Heart right ventricle (tissue), 16 donors: ENCODE measurements at places on chromosomes 7 and 10. TPM values are rescaled to one million over a fixed set of nuclear protein-coding genes. Genes with fewer than 3 reads are reported as not detected.

TWIST1 gene
- total RNA-seq, result 1.9 TPM

DNA sequence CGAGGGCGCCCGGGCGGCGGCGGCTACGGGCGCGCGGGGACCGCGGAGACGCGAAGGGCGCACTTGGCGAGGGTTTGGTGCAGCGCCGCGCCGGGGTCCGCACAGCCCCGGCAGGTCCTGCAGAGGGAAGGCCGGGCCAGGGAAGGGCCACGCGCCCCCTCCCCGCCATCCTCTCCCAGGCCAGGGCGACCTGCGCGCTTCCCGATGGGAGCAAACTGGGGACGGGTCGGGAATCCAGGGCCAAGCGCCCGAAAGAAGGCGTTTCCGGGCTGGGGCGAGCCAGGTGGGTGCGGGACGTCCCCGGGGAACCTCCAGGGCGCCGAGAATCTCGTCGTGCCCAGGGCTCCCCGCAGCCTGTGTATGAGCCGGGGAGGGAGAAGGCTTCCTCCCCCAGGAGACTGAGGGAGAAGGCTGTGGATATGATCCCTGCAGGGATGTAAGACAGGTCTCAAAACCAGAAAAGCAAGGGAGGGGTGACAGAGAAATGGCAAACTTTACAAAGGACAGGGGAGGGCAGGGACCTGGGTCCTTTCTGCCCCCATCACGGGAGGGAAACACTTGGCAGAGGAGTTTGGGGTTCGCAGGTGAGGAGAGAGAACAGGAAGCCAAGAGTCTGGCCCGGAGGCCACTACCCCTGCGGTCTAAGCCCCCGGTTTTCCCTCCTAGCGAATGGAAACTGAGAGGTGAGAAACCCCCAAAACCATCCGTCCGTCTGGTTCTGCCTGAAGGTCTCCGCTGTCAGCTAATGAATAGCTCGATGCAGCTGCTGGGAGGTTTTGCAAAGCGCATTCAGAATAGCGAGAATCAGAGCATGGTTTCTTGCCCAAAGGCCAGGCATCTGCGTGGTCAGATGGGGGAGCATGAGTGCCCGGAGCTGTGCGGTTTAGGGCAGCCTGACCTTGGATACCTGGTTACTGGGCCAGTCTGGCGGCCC lies 674 bp downstream of the AMZ1 start:
- H3K27ac ChIP-seq, result no peak overlapping the region
- peaks cover 29% of the 10 kb centered on the region for H3K4me1 ChIP-seq
- H3K27me3 ChIP-seq, result peaks cover 54% of the 10 kb centered on the region
- no peaks in the 10 kb centered on the region for H3K36me3 ChIP-seq

TMEM273 gene
- 16.7 TPM for total RNA-seq

ARHGEF5 gene
- total RNA-seq, result 1.1 TPM

DNA sequence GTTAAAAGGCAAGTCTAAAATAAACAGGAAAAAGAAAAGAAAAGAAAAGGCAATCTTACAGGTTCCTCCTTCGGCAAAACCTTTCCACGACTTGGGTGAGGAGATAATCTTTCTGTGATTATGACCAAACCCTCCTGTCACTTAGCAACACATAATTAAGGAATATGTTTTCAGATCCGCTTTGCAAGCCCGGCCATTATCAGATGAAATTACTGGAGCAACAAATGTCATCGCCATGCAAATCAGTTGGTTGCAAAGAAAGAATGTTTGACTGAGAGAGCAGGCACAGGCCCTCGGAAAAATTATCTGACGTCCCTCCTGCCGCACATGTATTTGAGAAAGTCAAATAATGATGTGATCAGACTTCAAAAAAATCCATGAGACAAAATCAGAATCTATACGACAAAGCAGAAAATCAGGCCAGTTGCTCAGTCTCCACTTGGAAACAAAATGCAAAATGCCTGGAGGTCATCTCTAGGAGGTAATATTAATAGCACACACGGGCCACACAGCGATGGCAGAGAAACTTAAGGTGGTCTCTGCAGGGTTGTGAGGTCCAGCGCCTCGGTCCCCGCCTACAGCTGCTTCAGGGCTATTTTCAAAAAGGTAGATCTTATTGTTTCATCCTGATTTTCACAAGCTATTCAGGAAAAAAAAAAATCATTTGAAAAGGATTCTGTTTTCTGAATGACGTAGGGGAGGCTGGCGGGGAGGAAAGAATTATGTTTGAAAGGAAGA lies 82.7 kb downstream of the ZRANB1 start:
- peak overlapping the region; percentile 80 for H3K27ac ChIP-seq
- H3K4me1 ChIP-seq, result peaks cover 85% of the 10 kb centered on the region
- no peaks in the 10 kb centered on the region for H3K27me3 ChIP-seq
- peak overlapping the region; percentile 10 for H3K4me3 ChIP-seq
- DNase-seq, result no peak

MYL10 gene
- not detected for total RNA-seq

DNA sequence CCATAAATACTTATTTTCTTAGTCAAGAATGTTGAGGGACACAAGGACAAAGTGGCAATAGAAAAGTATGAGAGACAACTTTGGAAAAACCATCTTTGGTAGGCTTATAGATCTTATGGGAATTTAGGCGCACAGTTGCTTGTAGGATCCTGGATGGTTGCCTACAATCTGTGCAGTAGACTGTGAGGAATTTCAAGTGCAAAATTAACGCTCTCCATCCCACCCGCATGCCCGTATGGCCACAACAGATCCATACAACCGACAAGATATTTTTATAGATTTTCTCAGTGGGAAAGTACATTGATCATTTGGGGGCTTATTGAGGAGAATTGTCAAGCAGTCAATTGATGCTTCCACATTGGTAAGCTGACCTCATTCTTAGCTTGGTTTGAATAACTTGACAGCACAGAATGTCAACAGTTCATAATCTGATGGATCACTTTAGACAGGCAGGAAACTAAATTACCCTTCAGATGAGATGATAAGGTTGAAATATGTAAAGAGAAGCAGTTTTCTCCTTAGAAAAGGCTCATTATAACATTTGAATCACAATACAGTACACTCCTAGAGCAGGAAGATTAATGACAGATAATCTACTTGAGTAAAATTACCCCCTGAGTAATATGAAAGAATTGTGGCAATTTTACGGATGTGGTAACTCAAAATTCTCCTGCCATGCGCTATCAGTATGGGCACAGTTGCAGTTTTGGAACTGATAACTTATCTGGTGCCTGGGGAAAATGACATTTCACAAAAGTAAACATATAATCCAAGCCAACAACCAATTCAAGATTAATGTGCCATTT lies 479.7 kb downstream of the KIF20B start:
- no peak overlapping the region for H3K27ac ChIP-seq
- no peaks in the 10 kb centered on the region for H3K36me3 ChIP-seq
- H3K4me1 ChIP-seq, result no peaks in the 10 kb centered on the region
- H3K27me3 ChIP-seq, result no peaks in the 10 kb centered on the region
- no peak for DNase-seq

GRCh38 chr10:17850501-17850900 lies 41.4 kb downstream of the MRC1 start:
- no peaks in the 10 kb centered on the region for H3K36me3 ChIP-seq
- DNase-seq, result no peak
- no peak overlapping the region for H3K4me3 ChIP-seq
- no peaks in the 10 kb centered on the region for H3K4me1 ChIP-seq
- no peak overlapping the region for H3K27ac ChIP-seq
- no peaks in the 10 kb centered on the region for H3K27me3 ChIP-seq

SCRN1 gene
- total RNA-seq, result 19.5 TPM

DNA sequence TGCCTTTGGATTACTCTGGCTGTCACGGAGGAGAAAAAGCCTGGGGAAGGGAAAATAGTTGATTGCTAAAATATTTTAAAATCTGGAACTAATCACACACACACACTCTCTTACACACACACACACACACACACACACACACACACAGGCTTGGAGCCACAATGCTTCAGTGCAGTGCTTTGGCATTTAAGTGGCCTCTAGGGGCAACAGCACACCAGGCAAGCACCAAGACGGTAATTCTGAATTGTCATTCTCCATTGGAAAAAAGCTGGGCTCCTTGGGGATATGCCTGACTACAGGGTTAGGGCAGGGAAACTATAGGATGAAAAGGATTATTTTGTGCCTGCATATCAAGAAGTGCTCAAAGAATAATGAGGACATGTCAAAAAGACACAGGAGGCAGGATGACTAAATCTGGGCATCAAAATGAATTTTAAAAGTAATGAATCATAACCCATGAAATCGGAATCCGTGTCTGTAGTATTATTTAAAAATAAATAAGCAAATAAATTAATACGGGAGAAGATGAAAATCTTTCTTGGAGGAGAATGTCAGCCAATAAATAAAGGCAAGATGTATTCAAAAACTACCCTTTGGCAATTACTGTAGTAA lies 30.4 kb upstream of the DDC start:
- DNase-seq, result peak; percentile 29
- peaks cover 7% of the 10 kb centered on the region for H3K36me3 ChIP-seq
- no peak overlapping the region for H3K4me3 ChIP-seq
- no peak overlapping the region for H3K27ac ChIP-seq
- H3K27me3 ChIP-seq, result no peaks in the 10 kb centered on the region
- H3K4me1 ChIP-seq, result no peaks in the 10 kb centered on the region

DNA sequence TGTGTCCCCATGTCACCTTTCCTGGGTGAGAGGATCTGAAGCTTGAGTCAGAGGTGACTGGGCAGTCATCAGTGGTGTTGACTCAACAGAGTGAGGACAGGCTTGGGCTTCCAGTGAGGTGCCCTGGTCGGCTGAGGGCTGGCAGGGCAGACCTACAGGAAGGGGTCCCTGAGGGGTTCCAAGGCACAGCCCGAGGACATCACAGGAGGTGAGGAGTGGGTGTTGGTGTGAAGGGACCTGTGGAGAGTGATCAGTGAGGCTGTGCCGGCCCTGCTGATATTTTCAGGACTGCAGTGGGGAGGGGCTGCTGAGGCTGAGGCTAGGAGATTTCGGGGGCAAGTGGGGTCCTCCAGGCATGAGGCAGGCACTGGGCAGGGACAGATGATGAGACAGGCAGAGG lies 545.5 kb downstream of the TCERG1L start:
- H3K27me3 ChIP-seq, result peaks cover 18% of the 10 kb centered on the region
- no peaks in the 10 kb centered on the region for H3K36me3 ChIP-seq
- H3K4me3 ChIP-seq, result no peak overlapping the region
- H3K27ac ChIP-seq, result no peak overlapping the region
- H3K4me1 ChIP-seq, result no peaks in the 10 kb centered on the region

DNA sequence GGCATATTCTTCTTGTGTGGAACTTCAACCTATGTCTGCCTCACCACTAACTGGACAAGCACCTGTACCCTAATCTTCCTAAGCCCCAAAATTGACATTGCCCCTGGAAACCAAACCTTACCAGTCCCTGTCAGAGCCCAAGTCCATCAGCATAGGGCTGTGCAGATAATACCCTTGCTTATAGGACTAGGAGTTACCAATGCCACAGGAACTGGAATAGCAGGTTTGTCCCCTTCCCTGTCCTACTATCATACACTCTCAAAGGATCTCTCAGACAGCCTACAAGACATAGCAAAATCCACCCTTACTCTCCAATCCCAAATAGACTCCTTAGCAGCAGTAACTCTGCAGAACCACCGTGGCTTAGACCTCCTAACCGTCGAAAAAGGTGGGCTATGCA lies 19.8 kb downstream of the ZNF107 start:
- H3K4me1 ChIP-seq, result no peaks in the 10 kb centered on the region
- no peak overlapping the region for H3K4me3 ChIP-seq
- H3K27me3 ChIP-seq, result no peaks in the 10 kb centered on the region
- DNase-seq, result no peak

NEUROD6 gene
- not detected for total RNA-seq

- no peaks in the 10 kb centered on the region for H3K36me3 ChIP-seq
- no peak for DNase-seq
- no peak overlapping the region for H3K4me3 ChIP-seq
- H3K4me1 ChIP-seq, result no peaks in the 10 kb centered on the region
Measured at GRCh38 chr10:76119515-76119914, 688.1 kb downstream of the LRMDA start.

GRCh38 chr10:13337128-13337826 lies 10.8 kb downstream of the SEPHS1 start:
- H3K4me3 ChIP-seq, result no peak overlapping the region
- H3K4me1 ChIP-seq, result peaks cover 15% of the 10 kb centered on the region
- no peaks in the 10 kb centered on the region for H3K27me3 ChIP-seq
- no peak overlapping the region for H3K27ac ChIP-seq
- DNase-seq, result no peak

- H3K4me1 ChIP-seq, result no peaks in the 10 kb centered on the region
- H3K36me3 ChIP-seq, result no peaks in the 10 kb centered on the region
- no peak overlapping the region for H3K27ac ChIP-seq
- no peak overlapping the region for H3K4me3 ChIP-seq
- no peak for DNase-seq
Measured at GRCh38 chr10:96299383-96299782, 4.9 kb upstream of the DNTT start.

LRRTM3 gene
- not detected for total RNA-seq

GRCh38 chr10:7872041-7872442 lies 53.7 kb downstream of the TAF3 start:
- no peaks in the 10 kb centered on the region for H3K27me3 ChIP-seq
- no peaks in the 10 kb centered on the region for H3K4me1 ChIP-seq
- no peak overlapping the region for H3K27ac ChIP-seq
- no peaks in the 10 kb centered on the region for H3K36me3 ChIP-seq
- peak overlapping the region; percentile 37 for H3K4me3 ChIP-seq
- no peak for DNase-seq

DNA sequence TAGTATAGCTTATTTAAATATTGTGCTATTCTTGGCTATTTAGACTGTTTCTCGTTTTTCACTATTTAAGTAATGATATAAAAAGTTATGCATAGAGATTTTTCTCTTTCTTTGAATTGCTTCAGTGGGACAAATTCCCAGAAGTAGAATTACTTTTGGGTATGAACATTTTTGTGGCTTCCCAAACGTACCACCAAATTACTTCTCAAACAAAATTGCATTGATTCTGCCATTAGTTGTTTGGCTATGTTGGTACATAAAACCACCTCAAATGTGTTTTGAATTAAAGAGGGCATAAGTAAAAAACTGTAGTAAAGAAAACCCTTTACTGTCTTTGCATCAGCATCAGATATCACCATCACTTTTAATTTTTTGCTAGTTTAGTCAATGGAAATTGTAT lies 31.0 kb downstream of the AKR1B1 start:
- H3K36me3 ChIP-seq, result no peaks in the 10 kb centered on the region
- no peak for DNase-seq
- no peak overlapping the region for H3K27ac ChIP-seq
